ENCODE measurements at places on chromosomes 4 and X. TPM values are rescaled to one million over a fixed set of nuclear protein-coding genes. Genes with fewer than 3 reads are reported as not detected.

GRCh38 chr4:189765301-189765700 is 175.4 kb upstream of the FRG1 start:
- no peak for DNase-seq
- no peak overlapping the region for H3K4me3 ChIP-seq
- H3K27me3 ChIP-seq, result no peaks in the 10 kb centered on the region
- no peaks in the 10 kb centered on the region for H3K36me3 ChIP-seq
- H3K27ac ChIP-seq, result no peak overlapping the region

DNA sequence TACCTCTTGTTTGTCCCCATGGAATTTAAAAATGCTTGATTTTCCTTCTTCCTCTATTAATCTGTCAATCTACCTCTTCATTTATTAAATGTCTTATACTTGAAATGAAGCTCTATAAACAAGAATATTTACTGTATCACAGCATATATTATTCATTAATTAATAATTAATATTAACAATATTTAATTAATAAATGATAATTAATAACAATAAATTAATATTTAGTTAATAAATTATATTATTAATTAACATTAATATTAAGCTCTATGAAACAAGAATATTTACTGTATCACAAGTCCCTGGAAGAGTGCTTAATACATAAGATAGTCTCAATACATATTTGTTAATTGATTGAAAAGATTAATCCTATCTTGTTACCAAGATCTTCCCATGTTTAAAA is 306.6 kb downstream of the STPG2 start:
- H3K4me3 ChIP-seq, result no peak overlapping the region
- DNase-seq, result no peak
- no peaks in the 10 kb centered on the region for H3K36me3 ChIP-seq
- no peaks in the 10 kb centered on the region for H3K27me3 ChIP-seq

- DNase-seq, result no peak
- no peaks in the 10 kb centered on the region for H3K4me1 ChIP-seq
Observed at GRCh38 chrX:134774190-134775048, 116.1 kb upstream of the PLAC1 start.

DNA sequence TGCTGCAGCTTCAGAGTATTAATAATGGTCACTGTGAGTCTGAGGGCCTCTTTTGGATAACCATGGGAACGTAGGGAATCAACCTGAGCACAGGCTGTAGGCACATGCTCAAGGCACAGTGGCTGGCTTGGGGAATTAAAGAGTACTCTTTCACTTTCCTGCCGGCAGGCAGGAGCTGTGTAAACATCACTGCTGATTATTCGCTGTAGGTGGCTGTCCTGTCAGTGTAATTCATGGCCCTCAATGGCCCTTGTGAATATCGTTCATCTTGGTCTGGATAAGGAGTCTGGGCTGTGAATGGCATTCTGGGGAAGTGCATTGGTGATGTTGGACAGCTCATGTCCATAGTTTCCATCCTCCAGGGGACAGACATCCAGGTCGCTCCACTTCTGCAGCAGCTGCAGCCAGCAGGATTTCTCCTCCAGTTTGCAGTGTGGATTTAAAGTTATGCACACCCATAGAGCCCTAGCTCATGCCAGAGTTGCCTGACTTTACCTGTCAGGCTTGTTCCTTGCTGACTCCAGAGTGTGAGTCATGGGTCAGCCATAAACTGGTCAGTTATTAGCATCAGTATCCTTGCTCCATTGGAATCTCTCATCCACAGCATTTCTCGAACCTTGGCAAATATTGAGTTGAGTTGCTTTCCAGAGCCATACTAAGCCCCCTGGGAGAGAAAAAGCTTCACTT is 43.0 kb downstream of the C4orf33 start:
- DNase-seq, result no peak
- no peaks in the 10 kb centered on the region for H3K4me1 ChIP-seq
- no peaks in the 10 kb centered on the region for H3K36me3 ChIP-seq
- peaks cover 2% of the 10 kb centered on the region for H3K27me3 ChIP-seq
- no peak overlapping the region for H3K27ac ChIP-seq

DNA sequence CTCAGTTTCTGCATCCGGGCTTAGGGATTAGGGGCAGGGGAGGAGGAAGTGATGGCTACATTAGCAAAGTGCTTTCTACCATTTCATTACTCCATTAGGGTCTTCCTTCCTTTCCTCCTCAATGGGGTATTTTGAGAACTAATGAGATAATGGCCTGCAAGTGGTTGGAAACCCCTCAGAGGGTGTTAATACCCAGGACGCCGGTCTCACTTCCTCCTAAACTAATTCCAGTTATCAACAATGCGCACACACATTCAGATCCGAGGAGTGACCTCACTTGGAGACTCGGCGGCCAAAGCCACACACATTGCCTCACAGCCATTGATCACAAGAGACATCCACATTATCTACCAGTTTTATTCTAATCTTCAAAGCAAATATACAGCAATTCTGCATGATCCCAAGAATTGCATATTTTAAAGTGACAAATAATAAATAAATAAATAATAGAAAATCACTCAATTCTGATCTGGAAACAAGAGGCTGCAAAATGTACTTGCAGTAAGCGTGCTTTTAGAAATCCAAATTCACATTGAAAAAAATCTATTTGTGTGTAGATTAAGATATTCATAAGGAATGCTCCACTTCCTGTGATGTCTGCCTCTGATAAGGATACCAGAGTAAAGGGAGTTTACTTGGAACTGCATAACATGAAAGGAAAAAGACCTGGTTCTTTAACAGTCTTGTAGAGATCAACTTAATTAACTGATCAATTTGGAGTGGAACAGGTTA is 329.1 kb downstream of the FBXW7 start:
- peaks cover 4% of the 10 kb centered on the region for H3K4me1 ChIP-seq
- no peak for DNase-seq
- no peaks in the 10 kb centered on the region for H3K36me3 ChIP-seq
- H3K4me3 ChIP-seq, result no peak overlapping the region

DNA sequence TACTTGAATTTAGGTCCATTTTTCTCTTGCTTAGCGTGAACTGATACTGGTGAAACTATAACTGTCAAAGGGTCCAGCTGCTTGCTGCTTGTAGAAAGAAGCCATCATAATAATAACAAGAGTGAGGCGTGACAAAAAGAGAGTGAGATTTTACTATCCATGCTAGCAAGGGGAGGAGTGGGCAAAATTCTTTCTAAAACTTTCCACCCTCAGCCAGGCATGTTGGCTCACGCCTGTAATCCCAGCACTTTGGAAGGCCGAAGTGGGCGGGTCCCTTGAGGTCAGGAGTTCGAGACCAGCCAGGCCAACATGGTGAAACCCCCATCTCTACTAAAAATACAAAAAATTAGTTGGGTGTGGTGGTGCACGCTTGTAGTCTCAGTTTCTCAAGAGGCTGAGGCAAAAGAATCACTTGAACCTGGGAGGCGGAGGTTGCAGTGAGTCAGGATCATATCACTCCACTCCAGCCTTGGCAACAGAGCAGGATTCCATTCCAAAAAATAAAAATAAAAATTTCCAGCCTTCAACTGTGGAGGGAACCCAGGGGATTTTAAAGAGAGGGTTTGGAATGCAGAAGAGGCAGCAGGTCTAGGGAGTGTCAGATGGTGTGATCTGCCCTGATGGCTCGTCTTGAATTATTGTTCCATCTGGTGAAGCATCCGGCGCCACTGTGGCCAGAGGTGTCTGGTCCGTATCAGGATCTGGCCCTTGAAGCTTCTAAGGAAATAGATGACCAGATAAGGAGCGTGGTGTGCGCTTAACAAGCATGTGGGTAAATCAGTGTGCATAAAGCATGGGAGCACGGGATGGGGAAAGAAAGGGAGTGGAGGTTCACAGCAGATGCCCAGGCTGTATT is 51.8 kb downstream of the LRP2BP start:
- peaks cover 47% of the 10 kb centered on the region for H3K36me3 ChIP-seq
- peaks cover 68% of the 10 kb centered on the region for H3K4me1 ChIP-seq
- H3K27ac ChIP-seq, result peak overlapping the region; percentile 89
- no peaks in the 10 kb centered on the region for H3K27me3 ChIP-seq

DNA sequence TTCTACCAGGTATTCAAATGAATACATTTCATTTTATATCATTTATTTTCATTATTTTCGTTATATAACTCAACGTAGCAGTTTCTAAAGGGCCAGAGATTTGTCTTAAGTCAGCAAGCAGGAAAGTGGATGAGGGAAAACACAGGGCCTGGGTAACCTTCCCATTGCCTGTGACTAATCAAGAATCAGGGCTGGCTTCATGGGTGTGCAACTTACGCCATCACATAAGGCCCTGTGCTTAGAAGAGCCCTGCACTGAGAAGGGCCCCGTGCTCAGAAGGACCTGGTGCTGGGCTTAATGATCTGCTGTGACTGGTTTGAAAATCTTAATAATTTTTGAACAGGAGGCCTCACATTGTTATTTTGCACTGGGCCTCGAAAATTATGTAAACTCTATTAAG is 65.4 kb upstream of the FAM9C start:
- no peaks in the 10 kb centered on the region for H3K27me3 ChIP-seq
- no peak overlapping the region for H3K27ac ChIP-seq
- peaks cover 9% of the 10 kb centered on the region for H3K4me1 ChIP-seq
- no peak overlapping the region for H3K4me3 ChIP-seq
- no peak for DNase-seq

- DNase-seq, result no peak
- no peak overlapping the region for H3K4me3 ChIP-seq
- no peaks in the 10 kb centered on the region for H3K4me1 ChIP-seq
- no peaks in the 10 kb centered on the region for H3K36me3 ChIP-seq
Observed at GRCh38 chr4:8756816-8757215, 114.8 kb downstream of the HMX1 start.

- no peak overlapping the region for H3K27ac ChIP-seq
- H3K36me3 ChIP-seq, result no peaks in the 10 kb centered on the region
- H3K4me1 ChIP-seq, result no peaks in the 10 kb centered on the region
- H3K27me3 ChIP-seq, result no peaks in the 10 kb centered on the region
- DNase-seq, result no peak
Observed at GRCh38 chr4:163612762-163613161, 118.3 kb downstream of the TMA16 start.

DNA sequence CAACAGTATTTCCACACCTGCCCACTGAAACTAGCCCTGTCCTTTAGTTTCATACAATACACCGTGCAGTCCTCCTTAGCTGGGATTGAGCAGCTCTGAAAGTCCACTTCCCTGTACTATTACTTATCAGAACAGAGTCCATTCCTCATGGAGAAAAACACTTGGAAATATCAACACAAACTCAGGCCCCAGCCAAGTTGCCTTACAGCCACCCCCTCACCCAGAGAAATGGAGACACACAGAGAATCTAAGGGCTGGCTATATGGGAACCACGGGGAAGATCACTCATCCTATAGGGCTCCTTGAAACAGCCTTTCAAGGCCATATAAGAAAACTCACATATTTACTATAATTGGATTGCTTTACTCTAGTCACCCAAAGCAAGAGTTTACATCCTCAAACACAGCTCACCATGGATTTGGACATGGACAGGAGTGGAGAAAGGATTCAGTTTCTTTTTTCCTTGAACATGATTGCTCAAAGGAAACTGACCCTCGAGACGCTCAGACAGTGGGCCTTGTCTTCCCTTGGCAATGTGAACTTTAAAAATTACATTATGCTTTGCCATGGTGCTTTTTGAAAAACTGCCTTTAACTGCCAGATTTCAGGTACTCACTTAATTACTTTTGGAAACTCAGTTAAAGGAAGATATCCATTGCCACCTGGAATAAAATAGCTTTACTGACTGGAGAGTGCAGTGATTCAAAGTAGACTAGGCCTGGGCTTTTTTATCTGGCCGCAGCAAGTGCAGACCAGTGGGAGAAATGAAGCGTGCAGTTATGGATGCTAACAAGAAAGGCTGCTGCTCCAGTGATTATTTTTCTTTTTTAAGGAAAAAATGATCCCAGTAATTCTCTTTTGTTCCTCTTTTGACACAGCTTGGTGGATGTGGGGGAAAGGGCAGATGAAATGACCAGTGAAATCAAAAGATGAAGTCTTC is 1.6 kb downstream of the SCARB2 start:
- no peak for DNase-seq
- H3K36me3 ChIP-seq, result peaks cover 2% of the 10 kb centered on the region
- H3K27me3 ChIP-seq, result peaks cover 20% of the 10 kb centered on the region

- H3K36me3 ChIP-seq, result peaks cover 11% of the 10 kb centered on the region
- H3K4me1 ChIP-seq, result peaks cover 11% of the 10 kb centered on the region
- peaks cover 2% of the 10 kb centered on the region for H3K27me3 ChIP-seq
Observed at GRCh38 chr4:139137763-139138162, 39.3 kb downstream of the ELF2 start.

DNA sequence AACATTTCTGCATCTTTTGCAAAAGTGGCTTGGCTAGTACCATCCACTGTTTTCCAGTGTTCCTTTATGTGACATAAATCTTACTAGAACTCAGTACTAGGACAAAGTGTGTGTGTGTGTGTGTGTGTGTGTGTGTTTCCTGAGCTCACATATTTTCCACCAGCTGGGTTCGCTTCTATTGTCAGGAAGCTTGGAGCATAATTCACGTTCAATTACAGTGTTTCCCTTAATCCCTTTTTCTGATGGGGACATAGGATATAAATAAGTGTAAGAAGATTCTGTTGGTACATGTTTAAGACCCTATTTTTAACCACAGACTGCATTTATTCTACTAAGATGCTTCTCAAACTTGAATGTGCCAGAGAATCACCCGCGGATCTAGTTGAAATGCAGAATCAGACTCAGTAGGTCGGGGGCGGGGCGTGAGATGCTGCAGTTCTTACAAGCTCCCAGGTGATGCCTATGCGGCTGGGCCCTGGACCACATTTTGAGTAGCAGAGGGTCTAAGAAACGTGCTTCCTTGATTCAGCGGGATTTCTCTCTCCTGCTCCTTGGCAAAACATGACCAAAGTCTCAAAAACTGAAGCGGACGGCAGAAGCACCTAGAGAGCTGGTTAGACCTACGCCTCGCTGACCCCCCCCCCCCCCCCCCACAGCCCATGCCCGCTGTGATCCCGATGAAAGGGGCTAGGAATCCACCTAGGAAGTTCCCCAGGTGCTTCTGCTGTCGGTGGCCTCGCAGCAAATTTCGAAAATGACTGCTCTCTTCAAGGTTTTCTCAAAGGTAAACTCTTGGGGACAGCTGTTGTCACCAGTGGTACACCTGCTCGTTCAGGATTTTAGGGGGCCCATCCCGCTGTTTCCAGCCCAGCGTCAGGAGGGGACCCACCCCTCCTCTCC is 797 bp downstream of the CD99L2 start:
- peak overlapping the region; percentile 81 for H3K4me3 ChIP-seq
- peak; percentile 20 for DNase-seq
- no peaks in the 10 kb centered on the region for H3K36me3 ChIP-seq
- peaks cover 13% of the 10 kb centered on the region for H3K4me1 ChIP-seq
- peak overlapping the region; percentile 55 for H3K27ac ChIP-seq

GRCh38 chrX:48649102-48649501 is 34.5 kb upstream of the WAS start:
- H3K27me3 ChIP-seq, result no peaks in the 10 kb centered on the region
- no peak overlapping the region for H3K4me3 ChIP-seq
- H3K4me1 ChIP-seq, result peaks cover 5% of the 10 kb centered on the region
- DNase-seq, result no peak

- H3K4me3 ChIP-seq, result no peak overlapping the region
- H3K4me1 ChIP-seq, result no peaks in the 10 kb centered on the region
- no peak overlapping the region for H3K27ac ChIP-seq
- H3K27me3 ChIP-seq, result peaks cover 3% of the 10 kb centered on the region
- no peak for DNase-seq
Observed at GRCh38 chrX:134580907-134581306, 77.4 kb downstream of the PLAC1 start.

- no peak overlapping the region for H3K27ac ChIP-seq
- no peak overlapping the region for H3K4me3 ChIP-seq
- H3K36me3 ChIP-seq, result no peaks in the 10 kb centered on the region
- H3K27me3 ChIP-seq, result peaks cover 3% of the 10 kb centered on the region
Observed at GRCh38 chr4:54842656-54843055, 184.9 kb downstream of the KIT start.

C1GALT1C1 gene
- total RNA-seq, result 23.7 TPM

MAD2L1 gene
- 69.0 TPM for total RNA-seq

LIMCH1 gene
- not detected for total RNA-seq

S100P gene
- total RNA-seq, result 1.9 TPM

Measured in activated T-helper 1 cell treated with anti-CD3 and anti-CD28 coated beads, Interleukin-12 subunit alpha, Interleukin-12 subunit beta, Interleukin-2, Interleukin-4 antibody, amounts not matched to agents 30 ng/mL and 10 ng/mL and 1 ng/mL, durations not matched to agents 14 hours and 24 hours and 36 hours (primary cell).